Islet precursor cell (in vitro differentiated cells): ENCODE measurements at places on chromosomes 11 and 22.

DNA sequence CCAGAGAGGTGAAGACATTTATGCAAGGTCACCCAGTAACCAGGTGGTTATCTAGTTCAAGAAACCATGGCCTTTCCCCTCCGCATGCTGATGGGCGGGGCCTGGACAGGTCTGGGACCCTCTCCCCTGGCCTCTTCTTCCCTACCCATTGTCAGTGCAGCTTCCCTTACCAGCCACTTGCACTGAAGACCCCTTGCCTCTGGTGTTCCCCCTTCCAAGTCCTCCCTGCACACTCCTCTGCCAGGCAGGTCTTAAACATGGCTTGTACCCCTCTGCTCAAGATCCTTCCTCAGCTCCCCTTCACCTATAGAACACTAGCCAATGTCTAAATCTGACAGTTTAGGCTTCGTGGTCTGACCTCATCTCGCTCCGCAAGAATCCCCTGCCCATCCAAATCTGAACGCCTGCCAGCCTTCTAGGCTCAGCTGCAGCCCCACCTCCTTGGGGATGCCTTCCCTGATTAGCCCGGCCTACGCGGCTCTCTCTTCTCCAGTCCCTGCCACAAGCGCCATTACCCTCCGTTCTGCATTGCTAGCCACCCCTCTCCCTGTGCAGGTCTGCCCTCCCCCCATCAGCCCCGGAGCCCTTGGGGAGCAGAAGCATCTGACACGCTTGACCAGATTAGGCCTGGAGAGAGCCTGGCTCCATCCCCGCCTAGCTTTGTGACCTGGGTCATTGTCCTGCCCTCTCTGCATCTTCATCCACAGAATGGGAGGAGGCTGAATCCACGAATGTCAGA is 213.8 kb downstream of the DSCAML1 start:
- DNase-seq = no peak

DNA sequence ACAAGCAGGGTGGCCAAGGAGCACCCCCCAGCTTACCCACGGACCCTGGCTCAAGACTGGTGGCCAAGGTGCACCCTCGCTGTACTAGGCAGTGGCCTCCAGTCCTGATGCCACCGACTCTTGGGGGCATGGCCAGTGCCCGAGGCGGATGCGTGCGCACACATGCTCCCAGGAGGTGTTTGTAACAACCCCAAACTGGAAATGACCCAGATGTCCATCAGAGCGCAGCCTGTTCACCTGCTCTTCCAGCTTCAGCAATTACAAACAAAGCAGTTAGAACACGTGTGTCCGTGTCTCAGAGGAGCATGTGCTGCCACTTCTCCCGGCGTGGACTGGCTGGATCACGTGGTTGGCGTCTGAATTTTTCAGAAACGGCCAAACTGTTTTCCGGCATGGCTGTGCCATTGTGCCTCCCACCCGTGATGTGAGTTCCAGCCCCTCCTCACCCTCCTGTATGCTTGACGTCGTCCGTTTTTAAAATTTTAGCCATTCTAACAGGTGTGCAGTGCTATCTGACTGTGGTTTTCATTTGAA is 7.1 kb upstream of the MUC6 start:
- DNase-seq = no peak

DNA sequence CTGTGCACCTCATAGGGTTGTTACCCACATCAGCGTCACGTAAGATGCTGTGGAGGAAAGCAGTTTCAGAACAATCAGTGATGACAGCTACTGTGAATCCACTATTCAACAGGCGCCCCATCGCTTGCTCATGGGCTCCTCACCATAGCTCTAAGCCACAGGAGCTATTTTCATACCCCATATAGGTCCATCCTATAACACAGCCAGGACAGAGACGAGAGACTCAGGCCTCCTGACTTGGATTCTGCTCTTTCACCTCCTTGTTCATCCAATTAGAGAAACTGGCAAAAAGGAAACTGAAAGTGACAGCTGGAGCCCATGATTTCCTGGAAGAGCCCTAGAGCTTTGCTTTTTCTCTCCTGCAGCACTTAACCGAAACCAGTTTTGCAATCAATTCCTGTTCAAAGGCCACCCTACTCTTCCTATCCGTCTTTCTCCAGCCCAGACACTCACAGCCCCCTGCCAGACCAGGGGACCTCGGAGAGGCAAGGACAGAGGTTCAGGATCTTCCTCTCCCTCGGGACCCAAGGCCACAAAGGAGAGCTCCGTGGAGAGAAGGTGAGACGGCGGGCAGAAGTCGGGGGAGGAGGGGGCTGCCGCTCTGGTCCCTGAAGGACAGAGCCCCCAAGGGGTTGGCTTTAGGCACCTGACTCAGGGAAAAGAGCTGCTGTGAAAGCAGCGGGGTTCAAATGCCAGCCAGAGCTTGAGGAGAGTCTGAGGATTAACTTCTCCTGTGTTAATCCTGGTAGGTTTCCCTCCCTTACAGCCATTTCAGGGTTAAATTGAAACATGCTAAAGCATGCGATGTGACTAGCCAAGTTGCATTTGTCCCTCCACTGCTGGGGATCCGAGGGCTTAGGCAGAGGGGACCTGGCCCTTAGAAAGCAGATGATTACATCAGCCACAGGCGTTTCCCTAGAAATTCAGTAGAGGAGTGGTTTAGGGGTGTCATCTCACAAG is at the start of gene APOL6:
Gene APOL6 (plus strand): TSS at position 381 of the 960 bp plus-strand sequence. CDS start 7,980 bp downstream, outside the sequence.
- no peak for DNase-seq

DNA sequence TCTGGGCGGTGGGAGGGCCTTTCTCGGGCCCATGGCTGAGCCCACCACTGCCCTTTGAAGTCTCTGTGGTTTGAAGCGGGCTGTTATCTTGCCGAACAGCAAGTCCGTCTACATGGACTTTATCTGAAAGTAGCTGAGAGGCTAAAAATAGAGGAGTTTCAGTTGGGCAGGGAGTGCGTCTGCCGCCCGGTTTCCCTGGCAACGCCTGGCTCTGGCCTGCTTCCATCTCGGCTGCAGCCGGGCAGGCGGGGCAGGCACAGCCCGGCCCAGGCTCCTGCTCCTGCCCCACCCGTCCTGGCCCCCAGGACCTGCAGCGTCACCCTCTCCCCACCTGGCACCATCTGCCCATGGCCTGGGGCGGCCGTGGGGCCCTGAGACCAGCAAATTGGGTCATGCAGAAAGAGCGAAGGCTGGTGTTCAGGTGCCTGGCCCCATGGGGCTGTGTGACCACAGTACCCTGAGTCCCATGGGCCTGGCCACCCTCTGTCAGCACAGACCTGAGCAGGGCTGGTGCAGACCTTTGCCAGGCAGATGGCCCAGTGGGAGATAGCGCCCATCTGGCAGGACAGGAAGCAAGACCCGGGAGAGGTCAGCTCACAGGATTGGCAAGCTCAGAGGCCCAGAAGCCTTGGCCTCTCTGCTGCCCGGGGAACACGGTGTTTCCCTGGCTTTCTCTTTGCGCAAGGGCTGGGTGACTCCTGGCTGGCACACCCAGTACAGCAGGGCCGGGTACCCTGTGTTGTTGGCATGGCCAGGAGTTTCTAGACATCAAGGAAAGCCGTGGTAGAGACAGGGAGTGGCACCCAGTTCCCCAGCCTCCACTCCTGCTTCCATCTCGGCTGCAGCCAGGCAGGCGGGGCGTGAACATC is 79.1 kb upstream of the KCNQ1OT1 start:
- peak; percentile 64 for DNase-seq

DNA sequence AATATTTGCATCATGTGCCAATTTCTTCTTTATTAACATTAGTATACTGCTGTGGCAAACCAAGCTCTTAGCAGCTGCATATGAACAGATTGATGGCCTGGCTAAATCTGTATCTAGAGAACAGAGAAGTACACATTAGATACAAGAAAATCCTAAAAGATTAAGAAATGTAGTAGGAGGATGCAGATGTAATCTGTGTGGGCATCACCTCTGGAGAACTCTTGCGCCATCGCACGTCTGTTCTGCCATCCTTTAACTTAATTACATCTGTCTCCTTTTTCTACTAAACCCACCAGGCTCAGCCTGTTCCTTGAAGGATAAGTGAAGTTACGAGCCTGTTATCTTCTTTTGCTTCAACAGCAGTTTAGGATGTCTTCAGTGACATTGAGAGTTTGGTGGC is 196.4 kb upstream of the PITPNB start:
- no peak for DNase-seq

DNA sequence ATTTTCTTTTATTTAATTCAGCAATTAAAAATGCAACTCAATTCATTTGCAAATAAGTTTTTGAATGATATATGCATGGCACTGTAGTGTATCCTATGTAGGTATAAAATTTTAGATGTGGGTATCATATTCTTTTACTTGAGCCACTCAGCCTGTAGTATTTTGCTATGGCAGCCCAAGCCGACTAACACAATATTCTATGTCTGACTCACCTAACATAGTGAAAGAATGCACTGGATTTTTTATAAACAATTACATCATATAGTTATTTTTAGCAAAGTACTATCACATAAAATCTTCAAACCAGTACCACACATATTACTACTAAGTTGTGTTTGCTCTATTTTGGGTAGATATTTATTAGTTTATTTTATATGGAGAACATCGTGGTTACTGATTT is 21.9 kb upstream of the GRIA4 start:
- no peak for DNase-seq

GRCh38 chr22:36737776-36738175 is 34.2 kb upstream of the CACNG2 start:
- peak; percentile 42 for DNase-seq

DNA sequence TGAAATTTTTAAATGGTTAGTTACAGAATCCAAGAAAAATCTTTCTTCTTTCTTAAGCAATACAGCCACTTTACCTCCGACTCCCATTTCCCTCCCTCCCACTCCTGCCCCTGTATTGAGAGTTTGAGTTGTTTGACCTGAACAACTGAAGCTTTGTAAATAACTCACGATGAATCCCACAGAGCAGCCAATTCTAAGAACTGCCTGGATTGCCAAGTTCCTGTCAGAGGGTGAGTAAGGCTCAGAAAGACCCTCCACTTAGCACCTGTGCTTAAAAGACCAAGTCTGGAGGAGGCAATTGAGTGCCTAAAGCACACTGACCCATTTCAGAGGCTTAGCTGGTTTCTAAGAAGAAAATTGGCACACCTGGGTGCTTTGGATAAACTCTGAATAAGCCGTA is 158.5 kb downstream of the MSANTD4 start:
- no peak for DNase-seq

- peak; percentile 61 for DNase-seq
Observed at GRCh38 chr22:49983148-49984042, 22.8 kb downstream of the PIM3 start.

GRCh38 chr11:2681408-2682145 is 18.2 kb downstream of the KCNQ1OT1 start:
- no peak for DNase-seq

DNA sequence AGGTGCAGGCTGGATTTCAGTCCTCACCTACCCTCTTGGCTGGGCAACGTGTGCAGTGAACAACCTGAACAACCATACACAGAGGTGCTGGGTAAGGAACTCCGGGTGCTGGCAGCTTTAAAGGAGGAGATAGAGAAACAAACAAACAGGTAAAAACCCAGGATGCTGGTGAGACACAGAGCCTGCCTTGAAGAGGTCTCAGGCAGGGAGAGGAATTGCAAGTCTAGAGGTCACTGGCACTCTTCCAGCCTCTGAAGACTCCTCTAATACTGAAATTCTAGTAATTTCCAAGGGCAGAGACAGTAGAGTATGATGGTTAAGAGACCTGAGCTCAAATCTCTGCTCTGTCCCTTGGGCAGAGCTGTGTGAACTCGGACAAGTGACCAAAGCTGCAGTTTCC is 192.5 kb downstream of the CEP164 start:
- DNase-seq = no peak

DNA sequence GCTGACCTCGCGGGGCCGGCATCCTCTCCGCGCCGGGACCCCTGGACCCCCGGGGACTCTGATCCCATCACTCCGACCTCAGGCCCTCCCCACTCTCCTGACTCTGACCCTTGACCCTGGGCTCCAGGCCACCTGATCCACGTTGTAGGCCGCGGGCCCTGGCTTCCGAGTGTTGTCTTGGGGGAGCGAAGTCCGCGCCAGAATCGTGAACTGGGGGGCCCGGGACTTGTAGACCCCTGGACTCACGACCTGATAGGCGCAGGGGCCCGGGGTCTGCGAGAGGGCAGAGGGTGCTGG is 716 bp upstream of the TYMP start:
- DNase-seq = no peak

GRCh38 chr11:84261707-84262106 is 975.5 kb upstream of the CCDC90B start:
- DNase-seq = peak; percentile 53

- DNase-seq = no peak
Observed at GRCh38 chr11:75902631-75903030, 87.6 kb downstream of the UVRAG start.

GRCh38 chr11:4197112-4197511 is 102.5 kb downstream of the RRM1 start:
- no peak for DNase-seq

DNA sequence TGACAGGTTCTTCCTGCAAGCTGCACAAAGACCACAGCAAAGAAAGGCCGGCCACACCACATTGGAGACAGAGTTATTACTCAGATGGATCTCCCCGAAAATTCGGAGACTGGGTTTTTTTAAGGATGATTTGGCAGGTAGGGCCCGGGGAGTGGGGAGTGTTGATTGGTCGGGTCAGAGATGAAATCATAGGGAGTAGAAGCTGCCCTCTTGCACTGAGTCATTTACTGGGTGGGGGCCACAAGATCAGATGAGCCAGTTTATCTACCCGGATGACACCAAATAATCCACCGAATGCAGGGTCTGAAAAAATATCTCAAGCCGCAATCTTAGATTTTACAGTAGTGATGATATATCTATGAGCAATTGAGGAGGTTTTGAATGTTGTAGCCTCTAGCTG is 401.8 kb upstream of the FAT3 start:
- no peak for DNase-seq

DNA sequence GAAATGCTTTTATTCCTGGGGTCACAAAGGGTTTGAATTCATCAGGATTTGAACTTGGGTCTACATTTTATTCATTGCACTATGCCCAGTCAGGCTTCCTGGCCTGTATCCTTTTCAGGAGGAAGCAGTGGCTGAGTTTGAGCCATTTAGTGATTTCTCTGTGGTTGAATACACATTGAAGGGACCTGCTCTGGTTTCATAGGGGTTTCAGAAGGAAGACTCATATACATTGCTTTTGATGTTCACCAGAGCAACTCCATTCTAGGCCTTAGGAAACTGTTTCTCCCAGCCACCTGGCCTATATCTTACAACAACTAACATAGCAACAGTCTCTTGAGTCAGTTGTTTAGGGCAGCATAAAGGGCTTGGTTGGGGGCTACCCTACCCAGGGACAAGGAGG is 165.7 kb downstream of the INSC start:
- no peak for DNase-seq

DNA sequence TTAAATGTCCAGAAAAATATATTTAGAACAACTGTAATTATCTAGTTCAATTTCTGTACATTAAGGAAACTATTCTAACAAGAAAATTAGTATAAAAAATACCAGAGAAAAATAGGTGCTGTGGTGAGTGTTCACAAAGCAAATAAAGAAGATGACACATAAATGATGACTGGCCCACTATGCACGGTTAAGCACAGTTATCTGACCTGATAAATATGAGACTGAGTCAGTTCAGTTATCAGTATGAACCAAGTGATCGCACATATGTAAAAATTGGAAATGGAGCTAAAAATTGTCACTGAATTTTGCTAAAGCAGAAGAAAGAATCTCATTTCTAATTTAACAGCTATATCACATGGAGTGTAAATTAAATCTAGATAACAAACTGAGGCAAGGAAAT is 18.8 kb upstream of the MAML2 start:
- DNase-seq = no peak
